ENCODE measurements at places on chromosomes 16 and 17.

DNA sequence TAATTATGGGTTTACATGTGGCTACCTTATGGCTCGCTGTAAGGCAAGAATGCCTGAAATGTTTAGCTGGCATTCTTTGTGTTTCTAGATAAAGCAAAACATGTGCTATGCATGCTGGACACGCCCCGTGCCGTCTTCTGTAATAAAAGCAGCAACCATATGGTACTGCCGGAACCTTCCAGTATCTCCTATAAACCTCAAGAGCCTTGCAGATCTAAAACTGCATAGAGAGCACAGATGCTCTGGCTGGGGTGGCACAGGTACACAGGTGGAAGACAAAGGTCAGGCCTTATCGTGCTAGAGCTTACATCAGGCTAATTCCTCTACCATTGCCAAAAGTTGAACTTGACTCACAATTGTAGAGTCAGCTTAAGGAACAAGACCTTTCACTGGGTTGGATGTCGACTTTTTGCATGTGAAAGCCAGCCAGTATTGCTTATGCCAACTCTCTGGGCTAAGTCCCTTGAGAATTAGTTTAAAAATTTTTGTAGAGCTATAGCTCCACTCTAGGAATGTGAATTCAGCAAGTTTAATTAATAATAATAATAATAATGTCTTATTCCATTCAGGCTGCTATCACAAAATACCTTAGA, 187.4 kb upstream of the CACNG5 start:
- DNase-seq = no peak

- DNase-seq = no peak
Observed at GRCh38 chr17:57145347-57145746, 60.3 kb downstream of the AKAP1 start.

- no peak for DNase-seq
Observed at GRCh38 chr16:19377864-19378263, 39.8 kb upstream of the TMC5 start.

DNA sequence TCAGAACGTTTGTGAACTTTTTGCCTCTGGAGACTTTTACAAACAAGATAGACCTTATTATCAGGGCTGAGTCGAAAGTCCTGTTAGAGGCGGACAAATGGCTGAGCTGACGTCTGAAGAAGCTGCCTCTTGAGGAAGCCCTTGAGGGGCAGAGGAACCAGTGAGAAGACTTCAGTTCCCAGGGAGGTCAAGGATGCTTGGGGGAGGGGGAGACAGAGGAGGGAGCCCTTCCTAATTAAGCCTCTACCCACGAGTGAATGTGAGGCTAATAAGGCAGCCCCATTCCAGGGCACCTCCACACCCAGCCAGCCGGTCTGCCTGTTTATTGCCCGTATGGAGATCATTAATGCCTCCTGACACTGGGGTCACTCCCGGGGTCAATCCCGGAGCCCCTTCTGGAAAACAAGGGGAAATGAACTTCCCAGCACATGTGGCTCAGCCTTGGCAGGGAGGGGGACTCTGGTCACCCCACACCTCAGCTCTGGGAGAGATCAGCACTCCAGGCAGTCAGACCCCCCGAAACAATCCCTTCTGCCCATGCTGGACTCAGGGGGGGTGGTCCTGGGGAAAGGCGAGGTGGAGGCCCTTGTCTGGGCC, 9.2 kb upstream of the TBX4 start:
- DNase-seq = no peak

- DNase-seq = no peak
Observed at GRCh38 chr17:61517843-61518606, 65.8 kb downstream of the TBX4 start.
